ENCODE measurements at places on chromosomes 7 and 10.

- DNase-seq, result no peak
Measured at GRCh38 chr7:22696541-22697228, 30.3 kb upstream of the IL6 start.

- DNase-seq, result no peak
Measured at GRCh38 chr7:78450706-78451105, 652.1 kb downstream of the PHTF2 start.

GRCh38 chr7:134693256-134693655 lies 46.6 kb downstream of the BPGM start:
- DNase-seq, result no peak

DNA sequence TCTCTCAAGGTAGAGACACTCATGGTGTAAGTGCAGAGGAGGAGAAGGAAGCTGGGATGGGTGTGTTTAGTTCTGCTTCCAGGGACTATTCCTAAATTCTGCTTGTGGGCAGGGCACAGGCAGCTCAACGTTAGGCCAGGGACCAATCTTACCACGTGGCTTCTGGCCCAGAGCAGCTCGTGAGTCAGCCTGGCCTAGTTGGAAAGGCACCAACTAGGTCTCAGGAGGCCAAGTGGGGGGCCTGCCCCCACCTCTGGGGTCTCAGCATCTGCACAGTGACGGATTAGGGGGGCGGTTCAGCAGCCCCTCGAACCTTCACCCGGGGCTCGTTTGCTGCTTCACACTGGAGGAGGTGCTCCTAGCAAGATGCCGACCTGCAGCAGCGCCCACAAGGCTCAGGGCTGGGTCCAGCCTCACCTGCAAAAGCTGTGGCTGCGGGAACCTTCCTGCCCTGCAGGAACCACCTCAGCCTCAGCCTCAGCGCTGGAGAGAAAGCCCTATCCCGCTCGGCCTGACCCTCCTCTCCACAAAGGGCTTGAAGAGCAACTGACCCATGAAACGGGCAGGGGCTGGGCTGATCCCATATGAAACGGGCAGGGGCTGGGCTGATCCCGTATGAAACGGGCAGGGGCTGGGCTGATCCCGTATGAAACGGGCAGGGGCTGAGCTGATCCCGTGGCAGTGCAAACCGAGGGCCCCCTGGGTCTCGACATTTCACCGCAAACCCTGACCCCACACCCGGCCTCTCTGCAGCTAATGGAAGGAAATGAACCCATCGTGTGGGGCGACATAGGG lies 447.4 kb downstream of the DNAJB6 start:
- no peak for DNase-seq

DNA sequence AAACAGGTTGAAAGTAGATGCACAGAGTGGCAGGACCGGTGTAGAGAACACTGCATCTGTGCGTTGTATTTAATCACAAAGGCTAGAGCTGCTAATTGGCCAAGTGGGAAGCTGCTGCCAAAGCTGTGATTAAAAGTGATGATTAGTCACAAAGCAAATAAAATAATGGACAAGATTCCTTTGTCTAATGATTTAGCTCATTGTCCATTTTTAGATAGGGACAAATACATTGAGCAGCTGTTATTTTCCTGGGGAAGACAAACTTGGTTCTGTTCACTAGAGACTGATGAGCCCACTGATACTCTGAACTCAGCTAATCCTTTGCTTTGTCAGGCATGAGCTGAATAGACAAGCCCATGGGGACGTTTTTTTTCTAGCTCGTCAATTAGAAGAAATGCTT lies 19.7 kb downstream of the UBE3C start:
- no peak for DNase-seq

DNA sequence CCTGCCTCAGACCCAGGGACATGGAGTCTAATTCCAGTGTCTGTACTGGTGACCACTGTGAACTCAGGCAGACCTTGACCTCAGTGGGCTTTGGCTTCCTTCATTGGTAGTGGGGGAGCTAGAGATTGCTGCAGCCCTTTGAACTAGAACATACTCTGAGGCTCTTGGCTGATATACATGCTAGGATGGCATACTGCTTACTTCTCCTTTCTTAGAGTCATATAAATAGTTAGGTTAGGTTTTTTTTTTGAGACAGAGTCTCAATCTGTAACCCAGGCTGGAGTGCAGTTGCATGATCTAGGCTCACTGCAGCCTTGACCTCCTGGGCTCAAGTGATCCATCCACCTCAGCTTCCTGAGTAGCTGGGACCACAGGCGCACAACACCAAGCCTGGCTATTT lies 49.7 kb downstream of the TMEM178B start:
- no peak for DNase-seq

- DNase-seq, result no peak
Measured at GRCh38 chr7:1901431-1902210, 231.5 kb downstream of the ELFN1 start.

- DNase-seq, result no peak
Measured at GRCh38 chr7:151570366-151570915, 50.7 kb upstream of the RHEB start.

GRCh38 chr10:1206101-1206500 lies 149.9 kb downstream of the WDR37 start:
- DNase-seq, result no peak

DNA sequence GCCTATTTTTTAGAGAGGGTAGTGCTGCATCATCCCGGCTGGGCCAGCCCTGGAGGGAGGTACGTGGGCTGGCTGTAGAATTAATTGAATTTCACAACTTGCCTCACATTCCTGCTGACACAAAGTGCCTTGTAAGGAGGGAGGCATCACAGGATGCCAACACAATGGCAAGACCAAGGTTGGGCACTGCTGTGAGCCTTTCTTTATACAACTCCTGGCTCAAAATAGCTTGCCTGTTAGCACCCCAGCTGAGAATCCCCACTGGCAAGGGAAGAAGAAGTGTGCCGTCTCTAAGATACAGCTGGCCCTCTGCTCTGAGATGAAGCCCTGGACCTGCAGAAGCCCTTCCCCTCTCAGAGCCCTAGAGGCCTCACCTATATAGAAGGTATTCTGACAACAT lies 873.9 kb downstream of the GRID1 start:
- DNase-seq, result no peak

DNA sequence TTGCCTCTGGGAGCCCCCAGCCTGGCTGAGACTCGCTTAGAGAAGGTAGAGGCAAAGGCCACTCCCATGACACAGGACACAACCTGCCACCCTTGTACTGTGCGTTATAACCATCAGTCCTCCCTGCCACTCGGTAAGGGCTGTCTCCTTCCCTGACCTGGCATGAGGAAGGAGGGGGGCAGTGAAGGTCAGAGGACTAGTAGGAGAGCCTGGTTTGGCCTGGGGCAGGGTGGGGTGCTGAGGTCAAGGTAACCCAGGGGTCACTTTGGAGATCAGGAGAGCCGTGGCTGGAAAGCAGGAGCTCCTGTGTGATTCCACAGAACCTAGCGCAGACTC lies 6.9 kb upstream of the TNRC18 start:
- no peak for DNase-seq
